ENCODE measurements at places on chromosomes 5 and 9.

DNA sequence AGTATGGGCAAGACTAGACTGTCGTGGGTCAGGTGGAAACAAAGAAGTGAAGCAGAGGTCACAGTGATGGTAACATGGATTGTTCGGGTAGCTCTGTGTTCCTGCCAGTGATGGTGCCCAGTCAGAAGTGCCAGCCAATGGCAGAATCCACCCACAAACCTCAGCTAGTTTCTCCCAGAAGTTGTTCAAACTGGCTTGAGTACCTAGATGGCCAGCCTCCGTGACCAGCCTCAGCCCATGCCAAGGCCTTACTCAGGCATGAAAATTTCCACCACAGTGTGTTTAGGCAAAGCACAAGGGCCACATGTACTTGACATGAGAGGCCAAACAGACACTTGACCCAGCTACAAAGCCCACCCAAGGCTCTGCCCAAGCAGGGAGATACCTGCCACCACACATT, 19.4 kb upstream of the BTNL9 start:
- no peak for DNase-seq

GRCh38 chr5:11719888-11720481, 184.3 kb downstream of the CTNND2 start:
- peak; percentile 7 for DNase-seq

DNA sequence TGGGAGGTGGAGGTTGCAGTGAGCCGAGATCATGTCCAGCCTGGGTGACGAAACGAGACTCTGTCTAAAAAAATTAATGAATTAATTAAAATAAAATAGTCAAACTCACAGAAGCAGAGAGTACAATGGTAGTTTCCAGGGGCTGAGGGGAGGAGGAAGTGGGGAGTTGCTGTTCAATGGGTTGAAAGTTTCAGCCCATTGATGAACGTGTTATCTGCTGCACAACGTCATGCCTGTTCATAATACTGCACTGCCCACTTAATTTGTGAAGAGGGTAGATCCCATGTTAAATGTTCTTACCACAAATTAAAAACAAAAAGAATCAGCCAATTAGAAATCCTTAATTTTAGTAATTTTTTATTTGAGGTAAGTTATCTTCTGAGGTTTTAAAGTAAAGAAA, 16.4 kb upstream of the RUFY1 start:
- no peak for DNase-seq

DNA sequence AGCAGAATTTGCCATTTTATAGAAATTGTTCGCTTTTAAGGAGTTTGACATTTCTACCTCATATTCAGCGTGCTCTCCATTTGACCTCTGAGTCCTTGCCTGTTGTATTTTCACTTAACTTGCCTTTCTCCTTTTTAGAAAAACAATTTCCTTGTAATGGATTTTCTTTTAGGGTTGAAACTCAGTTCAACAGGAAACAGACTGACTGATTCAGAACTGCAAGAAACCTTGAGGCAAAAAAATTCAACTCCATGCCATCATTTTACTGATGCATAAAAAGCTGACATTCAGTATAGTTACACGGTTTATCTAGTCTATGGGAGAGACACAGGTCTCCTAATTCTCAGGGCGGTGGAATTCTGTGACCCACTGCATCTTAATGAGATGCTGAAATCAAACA, 59.8 kb downstream of the MRPS30 start:
- DNase-seq, result no peak

- peak; percentile 67 for DNase-seq
These were observed 155.0 kb downstream of the MAN2A1 start for GRCh38 chr5:109844695-109845094.

DNA sequence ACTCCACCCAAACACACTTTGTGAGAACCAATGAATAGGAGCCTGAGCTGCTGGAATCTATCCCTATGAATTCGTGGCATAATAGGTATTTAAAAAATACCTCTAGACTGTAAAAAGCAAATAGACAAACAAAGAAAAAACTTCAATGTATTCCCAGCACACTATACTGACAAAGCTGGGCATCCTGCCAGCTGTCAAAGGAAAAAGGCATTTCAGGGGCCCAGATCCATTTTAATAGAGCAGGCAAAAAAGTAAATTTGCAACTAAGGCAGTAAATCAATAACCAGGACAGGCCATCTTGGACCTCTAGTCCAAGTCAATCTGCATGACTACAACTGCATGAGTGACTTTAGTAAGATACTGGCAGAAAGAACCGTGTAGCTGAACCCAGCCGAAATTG, 25.6 kb upstream of the LARP1 start:
- no peak for DNase-seq

GRCh38 chr5:130550562-130550928, 614.5 kb downstream of the HINT1 start:
- no peak for DNase-seq

- no peak for DNase-seq
These were observed 29.3 kb downstream of the RASGEF1C start for GRCh38 chr5:180179442-180180420.

GRCh38 chr9:81372628-81373191, 316.6 kb downstream of the TLE1 start:
- DNase-seq, result peak; percentile 48

- DNase-seq, result no peak
These were observed 114.7 kb downstream of the ARL15 start for GRCh38 chr5:54195701-54196100.

DNA sequence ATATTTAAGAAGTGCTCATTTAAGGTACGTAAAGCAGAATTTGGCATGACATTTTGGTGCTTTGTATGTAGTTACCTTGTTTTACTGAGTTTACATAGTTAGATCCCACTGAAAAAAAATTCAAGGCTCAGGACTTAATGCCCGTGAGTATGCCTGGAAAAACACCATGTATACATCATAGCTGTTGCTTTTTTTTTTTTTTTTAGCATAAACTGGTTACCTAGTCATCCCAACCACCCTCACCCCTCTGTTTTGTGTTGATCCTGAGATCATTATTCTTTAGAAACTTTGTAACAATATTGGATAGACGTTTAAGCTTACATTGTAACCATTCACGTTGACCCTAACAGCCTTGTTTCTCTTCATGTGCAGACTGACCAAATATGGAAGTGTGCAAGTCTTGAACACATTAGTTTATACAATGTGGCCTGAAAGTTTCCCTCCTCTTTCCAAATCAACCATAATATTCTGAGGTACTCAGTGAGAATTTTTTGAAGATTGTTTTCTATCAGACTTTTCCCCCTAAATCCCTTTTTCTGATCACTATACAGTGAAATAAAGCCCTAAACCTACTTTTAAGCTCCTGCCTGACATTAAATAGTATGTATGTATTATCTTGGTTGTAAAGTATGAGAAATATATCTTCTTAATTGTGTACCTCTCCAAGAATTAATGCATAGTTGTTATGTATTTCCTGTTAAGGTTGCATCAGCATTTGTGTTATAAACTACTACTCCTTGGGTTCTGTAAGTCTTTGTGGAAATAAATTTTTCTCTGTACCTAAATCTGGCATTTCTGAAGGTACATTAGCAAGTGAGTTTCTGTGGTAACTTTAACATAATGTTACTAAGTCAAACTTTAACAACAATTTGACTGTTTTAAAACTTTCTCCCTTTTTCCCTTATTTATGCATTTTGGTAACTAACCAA, 4.4 kb downstream of the RABGAP1 start:
- no peak for DNase-seq

GRCh38 chr9:27990524-27990923, 417.2 kb upstream of the C9orf72 start:
- no peak for DNase-seq

- DNase-seq, result peak; percentile 25
These were observed 12.4 kb upstream of the CRB2 start for GRCh38 chr9:123343443-123344191.

GRCh38 chr9:71483436-71483835, 284.9 kb downstream of the CEMIP2 start:
- DNase-seq, result no peak

DNA sequence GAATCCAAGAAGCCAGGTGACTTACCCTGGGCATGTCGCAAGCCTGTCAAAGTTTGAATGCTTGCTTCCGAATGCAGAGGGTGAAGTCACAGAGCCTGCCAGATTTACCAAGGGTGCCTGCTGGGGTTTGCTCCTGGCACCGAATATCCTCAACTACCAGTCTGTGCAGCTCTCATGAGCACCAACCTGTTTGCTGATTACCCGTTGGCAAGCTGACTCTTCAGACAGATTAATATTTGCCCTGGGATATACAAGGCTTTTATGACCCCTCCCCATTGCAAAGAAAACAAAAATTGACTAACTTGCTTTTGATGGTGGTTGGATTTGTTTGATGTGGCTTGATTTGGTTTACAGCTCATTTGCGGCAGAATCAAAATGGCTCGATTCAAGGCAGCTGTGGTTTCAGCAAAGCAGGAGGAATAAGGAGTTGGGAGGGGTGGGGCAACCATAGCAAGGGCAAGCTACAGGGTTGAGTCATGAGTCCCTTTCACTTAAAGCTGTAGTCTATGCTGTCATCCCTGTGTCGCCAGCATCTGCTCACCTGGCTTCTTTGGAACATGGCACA, 82.3 kb upstream of the AGXT2 start:
- no peak for DNase-seq

DNA sequence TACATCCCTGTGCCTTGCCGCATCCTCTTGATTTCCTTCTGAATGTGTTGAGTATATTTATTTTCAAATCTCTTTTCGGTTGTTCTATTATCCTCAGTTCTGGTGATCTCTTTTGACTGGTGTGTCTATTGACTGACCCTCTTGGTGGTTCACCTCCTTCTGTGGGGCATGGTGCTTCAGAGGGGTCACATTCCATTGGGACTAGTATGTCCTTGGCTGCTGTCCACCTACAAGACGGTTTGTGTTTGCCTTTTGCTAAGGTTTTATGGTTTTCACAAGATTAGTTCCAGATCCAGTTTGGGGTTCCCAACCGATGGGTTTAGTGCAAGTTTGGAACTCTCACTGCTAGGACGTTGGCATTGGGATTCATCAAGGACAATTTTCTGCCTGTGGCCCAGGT, 66.6 kb downstream of the PHF2 start:
- DNase-seq, result peak; percentile 51

GRCh38 chr5:22938362-22938761, 85.2 kb upstream of the CDH12 start:
- DNase-seq, result peak; percentile 10

GRCh38 chr5:15010936-15011335, 139.4 kb upstream of the ANKH start:
- DNase-seq, result peak; percentile 13

DNA sequence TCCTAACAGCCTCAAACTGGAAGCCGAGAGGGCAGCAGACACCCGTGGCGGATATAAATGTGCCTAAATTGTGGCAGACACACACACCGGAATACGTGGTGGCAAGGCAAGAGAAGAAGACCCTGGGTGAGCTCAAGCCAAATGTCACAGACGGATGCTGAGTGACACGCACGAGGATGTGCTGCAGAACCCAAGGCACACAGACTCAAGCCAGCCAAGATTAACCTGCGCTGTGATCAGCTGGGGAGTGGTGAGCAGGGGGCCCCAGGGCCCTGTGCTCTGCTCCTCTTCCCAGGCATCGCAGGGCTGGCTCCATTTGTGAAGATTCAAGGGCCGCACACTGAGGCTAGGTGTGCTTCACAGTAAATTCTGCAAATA, 16.4 kb downstream of the SEMA4D start:
- no peak for DNase-seq

- no peak for DNase-seq
These were observed 557.4 kb downstream of the BNC2 start for GRCh38 chr9:16312962-16313546.

- no peak for DNase-seq
These were observed 195.6 kb downstream of the ELAVL2 start for GRCh38 chr9:23630488-23630887.

DNA sequence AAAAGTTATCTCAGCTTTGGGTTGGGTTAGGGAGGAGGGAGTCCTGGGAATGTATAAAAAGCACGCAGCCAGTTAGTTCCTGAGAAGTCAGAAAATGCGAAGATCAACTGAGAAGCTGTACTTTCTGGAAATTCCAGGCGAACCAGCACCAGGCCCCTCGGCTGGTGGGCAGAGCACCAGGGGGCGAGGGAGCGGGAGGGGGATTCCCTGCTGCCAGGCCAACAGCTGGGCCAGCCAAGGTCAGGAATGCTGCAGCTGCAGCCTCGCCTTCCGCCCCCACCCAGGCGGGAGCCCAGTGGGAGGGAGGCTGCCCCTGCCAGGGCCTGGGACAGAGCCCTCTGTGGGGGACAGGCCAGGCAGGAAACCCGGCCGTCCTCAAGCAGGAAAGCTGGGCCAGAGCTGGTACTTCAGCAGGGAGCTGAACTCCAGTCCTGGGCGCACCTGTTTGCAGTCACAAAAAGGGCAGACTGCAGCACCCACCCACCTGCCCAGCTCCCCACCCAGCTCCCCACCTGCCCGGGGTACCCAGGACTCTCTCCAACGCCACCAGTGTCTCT, 35.5 kb downstream of the VAV2 start:
- peak; percentile 46 for DNase-seq

DNA sequence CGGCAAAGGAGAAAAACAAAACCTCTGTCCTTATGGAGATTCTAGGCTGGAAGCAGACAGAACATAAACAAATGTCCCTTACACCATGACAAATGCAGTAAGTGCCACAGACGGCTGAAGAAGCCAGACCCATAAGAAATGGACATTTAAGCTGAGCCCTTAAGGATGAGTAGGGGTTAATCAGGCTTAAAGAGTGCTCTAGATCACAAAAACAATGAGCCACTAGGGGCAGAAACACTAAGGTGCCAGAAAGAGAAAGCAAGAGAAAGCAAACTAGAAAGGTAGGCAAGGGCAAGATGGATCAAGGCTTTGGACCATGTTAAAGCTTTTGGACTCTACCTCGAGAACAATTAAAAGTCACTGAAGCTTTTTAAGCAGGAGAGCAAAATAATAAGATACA, 326.9 kb upstream of the WWC1 start:
- no peak for DNase-seq

DNA sequence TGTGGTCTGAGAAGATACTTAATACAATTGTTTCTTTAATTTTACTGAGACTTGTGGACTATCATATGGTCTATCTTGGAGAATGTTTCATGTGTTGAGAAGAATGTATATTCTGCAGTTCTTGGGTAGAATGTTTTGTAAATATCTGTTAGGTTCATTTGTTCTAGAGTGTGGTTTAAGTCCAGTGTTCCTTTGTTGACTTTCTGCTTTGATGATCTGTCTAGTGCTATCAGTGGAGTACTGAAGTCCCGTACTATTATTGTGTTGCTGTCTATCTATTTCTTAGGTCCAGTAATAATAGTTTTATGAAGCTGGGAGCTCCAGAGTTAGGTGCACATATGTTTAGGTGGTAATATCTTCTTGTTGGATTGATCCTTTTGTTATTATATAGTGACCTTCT, 36.1 kb downstream of the IQGAP2 start:
- no peak for DNase-seq

DNA sequence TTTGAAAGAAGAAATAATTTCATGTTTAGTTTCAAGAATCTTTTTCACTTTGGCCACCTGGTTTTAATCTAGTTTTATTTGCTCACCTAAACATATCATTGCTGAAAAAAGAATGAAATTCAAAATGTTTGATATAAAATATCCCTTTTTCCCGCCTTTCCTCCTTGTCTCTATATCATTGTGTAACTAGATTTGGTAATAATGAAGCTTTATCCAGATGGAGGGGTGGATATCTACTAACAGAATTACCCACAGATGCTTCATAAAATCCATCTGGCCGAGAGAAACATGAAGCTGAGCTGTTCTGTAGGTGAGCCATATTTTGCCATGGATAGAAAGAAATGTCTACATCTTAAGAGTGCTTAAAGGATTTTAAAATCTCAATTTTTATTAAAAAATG, 214.7 kb downstream of the ICE1 start:
- no peak for DNase-seq
